HAP-1 (cell line): ENCODE measurements at places on chromosomes 6 and 20.

DNA sequence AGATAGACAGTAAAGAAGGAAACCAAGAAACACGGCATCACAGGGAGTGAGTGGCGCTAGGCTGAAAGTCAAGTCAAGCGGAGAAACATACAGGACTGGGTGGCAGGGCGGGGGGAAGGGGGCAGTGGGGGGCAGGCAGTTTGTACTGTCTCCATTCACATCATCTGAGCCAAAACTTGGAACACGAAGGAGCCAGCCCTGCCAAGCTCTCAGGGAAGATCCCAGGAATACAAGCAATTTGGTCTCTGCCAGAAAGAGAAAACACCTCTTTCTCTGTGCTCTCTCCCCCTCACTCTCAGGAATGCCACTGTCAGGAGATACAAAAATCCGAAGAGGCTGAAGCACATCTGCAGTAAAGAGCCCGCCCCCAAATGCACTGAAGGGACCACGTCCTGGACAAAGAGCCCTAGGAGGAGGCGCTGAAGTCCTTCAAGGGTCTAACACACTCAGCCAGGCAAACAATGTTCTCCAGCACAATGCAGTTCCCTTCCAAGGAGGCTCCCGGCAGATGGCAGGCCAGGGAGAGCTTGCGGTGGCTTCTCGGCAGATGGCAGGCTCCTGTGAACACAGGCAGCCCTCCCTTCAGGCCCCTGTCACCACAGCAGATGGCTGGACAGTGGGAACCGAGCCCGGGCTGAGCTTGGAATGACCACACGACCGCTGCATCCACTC lies 90.0 kb downstream of the ATP9A start:
- DNase-seq = no peak

DNA sequence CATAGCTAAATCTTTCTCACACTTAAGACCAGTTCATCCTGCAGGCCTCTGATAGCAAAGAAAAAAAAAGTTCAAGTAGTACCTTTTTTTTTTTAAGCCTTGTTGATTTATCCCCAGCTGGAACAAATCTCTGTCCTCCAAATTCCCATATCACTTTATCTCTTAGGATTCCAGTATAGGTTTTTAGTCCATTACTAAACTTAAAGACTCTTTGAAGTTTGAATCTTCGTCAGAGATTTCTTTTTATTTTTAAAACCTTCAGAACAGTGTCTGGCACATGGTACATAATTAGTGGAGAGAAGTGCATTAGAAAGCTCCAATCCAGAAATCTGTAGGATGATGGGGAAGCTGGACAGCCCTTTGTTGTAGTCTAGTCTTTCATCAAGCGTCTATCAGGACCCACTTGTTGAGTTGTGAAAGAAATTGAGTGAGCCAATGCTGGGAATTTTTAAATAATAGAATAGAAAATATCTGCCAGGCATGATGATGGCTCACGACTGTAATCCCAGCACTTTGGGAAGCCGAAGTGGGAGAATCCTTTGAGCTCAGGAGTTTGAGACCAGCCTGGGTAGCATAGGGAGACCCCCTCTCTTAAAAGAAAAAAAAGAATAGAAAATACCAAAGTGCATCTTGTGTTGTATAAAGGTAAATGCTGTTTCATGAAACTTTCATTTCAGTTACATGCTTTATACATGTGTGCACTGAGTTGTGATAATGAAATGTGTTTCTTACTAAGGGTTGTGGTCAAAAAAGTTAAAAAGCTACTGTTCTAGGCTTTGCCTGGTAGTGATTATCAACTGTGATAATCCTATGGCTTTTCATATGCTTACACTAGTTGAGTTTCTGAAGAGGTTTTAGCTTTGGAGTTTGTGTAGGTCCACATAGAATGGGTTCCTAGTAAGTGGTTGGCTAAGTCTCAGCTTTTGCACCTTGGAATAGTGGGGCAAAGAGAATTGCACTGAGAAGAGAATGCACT lies 3.2 kb downstream of the NFYA start:
- no peak for DNase-seq

DNA sequence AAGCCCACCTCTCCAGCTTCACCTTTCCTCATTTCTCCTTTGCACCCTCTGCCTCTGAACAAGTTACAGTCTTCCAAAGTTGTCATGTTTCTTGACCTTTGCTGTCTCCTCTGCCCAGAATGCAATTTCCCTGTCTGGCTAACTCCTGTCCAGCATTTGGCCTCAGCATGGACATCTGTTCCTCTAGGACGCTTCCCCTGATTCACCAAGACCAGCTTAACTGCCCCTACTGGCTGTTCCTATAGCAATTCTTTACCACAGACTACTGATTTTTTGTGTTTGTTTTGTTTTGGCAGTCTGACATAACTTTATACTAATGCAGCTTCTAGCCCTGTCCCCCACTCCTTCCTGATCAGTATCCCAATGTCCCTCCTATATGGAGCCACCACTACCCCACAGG lies 13.4 kb downstream of the GNL1 start:
- no peak for DNase-seq

DNA sequence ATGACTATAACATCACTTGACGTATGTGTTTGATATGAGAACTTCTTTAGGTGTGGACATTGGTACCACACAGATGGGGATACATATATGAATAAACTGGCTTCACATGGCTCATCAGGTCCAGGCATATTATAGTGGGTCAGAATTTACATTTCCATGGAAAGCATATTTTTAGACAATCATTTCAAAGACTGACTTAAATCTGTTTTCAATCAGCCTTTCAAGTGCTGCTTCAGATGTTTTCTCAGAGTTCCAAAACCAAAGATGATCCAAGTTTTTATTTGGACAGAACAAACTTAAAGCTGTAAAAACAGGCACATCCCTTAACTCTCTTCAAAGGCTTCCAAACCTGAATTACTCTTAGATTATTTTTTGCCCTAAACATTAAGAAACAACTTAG lies 88.1 kb downstream of the PRSS35 start:
- no peak for DNase-seq

DNA sequence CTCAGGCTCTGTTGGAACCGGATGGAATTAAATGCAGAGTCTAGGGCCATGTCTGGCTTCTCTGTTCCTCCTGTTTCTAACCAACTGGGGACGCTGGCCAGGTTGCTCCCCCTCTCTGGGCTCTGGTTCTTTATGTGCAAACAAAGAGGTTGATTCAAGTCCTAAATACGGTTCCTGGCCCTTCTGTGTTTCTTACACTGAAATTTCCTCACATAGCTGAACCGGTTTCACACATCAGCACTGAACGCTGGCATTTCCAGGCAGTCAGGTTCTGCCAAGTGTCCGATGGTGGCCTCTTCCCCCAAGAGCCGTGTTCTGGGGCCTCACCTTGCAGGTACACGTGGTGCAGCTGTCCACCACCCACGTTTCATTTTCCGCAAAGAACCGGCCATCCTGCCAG lies 13.5 kb downstream of the THBS2 start:
- no peak for DNase-seq

DNA sequence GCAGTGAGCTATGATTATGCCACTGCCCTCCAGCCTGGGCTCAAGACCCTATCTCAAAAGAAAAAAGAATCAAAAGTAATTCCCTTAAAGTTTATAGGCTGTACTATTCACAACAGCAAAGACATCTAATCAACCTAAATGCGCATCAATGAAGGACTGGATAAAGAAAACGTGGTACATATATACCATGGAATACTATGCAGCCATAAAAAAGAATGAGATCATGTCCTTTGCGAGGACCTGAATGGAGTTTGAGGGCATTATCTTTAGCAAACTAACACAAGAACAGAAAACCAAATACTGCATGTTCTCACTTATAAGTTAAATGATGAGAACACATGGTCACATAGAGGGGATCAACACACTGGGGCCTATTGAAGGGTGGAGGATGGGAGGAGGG lies 16.7 kb downstream of the ZNFX1 start:
- DNase-seq = no peak

GRCh38 chr20:44714701-44715498 lies at the start of gene CCN5:
CCN5 (plus strand) TSS chr20:44715369; CDS start chr20:44715391, 22 bp downstream.
- no peak for DNase-seq

- DNase-seq = no peak
These were observed 25.8 kb upstream of the SEC63 start for GRCh38 chr6:107983811-107984210.

- no peak for DNase-seq
These were observed 1.1 kb downstream of the GNL1 start for GRCh38 chr6:30554962-30555815.

DNA sequence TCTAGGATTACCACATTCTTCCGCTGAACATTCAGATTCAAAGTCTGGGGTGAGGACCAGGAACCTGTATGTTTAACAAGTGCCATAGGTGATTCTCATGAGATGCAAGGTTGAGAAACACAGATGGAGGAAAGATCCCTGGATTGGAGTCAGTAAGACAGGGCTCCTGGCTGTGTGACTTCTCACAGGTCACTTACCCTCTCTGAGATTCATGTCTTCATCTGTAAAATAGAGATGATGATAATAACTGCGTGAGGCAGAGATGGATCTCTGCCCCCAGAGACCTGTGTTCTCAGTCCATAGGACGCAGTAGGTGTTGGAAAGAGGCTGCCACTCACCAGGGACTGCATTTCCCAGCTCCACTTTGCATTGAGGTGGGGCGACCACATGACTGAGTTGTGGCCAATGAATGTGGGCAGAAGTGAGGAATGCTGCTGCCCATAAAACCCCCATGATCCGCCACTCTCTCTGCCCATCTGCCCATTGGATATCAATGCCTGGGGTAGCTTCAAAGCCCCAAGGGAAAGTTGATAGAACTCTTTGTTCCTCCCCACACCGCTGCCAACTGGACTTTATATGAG lies 13.6 kb upstream of the GDAP1L1 start:
- no peak for DNase-seq

GRCh38 chr20:49435639-49436038 lies 46.8 kb downstream of the KCNB1 start:
- no peak for DNase-seq

DNA sequence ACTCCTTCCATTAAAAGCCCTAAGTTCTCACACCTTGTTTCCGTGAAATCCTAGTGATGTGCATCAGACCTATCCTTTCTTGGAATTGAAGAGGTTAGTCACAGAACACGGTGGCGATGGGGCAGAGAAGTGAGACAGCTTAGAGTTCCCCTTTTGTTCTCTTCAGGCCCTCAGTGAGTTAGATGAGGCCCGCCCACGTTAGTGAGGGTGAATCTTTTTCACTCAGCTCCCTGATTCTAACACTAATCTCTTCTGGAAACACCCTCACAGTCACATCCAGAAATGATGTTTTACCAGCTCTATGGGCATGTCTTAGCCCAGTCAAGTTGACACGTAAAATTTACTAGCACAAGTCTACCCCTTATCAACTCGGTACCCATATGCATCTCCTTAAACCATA lies 172.7 kb upstream of the NOX3 start:
- DNase-seq = no peak

- no peak for DNase-seq
These were observed 411.7 kb downstream of the EPM2A start for GRCh38 chr6:145323646-145324045.

- no peak for DNase-seq
These were observed 32.5 kb downstream of the STK38 start for GRCh38 chr6:36514554-36515456.

- DNase-seq = no peak
These were observed 699.1 kb downstream of the EPM2A start for GRCh38 chr6:145036236-145036635.
